ENCODE measurements at places on chromosomes 16 and 17. TPM values are rescaled to one million over a fixed set of nuclear protein-coding genes. Genes with fewer than 3 reads are reported as not detected.

Gene HOXB9
- total RNA-seq = not detected

DNA sequence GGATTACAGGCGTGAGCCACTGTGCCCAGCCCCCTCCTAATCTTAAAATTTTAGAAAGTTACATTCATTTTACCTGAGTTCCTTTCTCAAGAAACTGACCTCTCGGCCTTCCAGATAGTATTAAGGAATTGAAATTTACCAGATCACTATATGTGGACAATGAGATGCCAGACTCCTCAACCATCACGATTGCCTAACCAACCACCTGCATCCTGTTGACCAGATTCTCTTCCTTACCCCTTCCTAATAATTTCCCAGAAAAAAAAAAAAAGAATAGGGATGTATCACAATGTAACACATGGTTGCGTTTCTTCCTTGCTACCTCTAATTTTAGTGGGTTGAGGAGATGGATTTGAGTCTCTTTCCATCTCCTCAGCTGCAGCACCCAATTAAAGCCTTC lies 72.1 kb downstream of the BMERB1 start:
- H3K27me3 ChIP-seq = no peaks in the 10 kb centered on the region
- no peak overlapping the region for H3K4me3 ChIP-seq
- H3K4me1 ChIP-seq = peaks cover 33% of the 10 kb centered on the region
- no peak overlapping the region for H3K27ac ChIP-seq
- no peak for DNase-seq
- no peaks in the 10 kb centered on the region for H3K36me3 ChIP-seq

GRCh38 chr17:75288770-75289114 lies 491 bp downstream of the SLC25A19 start:
- peaks cover 12% of the 10 kb centered on the region for H3K36me3 ChIP-seq
- peaks cover 9% of the 10 kb centered on the region for H3K4me1 ChIP-seq
- H3K27me3 ChIP-seq = no peaks in the 10 kb centered on the region
- H3K4me3 ChIP-seq = peak overlapping the region; percentile 71
- peak overlapping the region; percentile 96 for H3K27ac ChIP-seq

Gene MYH2
- total RNA-seq = 0.34 TPM

DNA sequence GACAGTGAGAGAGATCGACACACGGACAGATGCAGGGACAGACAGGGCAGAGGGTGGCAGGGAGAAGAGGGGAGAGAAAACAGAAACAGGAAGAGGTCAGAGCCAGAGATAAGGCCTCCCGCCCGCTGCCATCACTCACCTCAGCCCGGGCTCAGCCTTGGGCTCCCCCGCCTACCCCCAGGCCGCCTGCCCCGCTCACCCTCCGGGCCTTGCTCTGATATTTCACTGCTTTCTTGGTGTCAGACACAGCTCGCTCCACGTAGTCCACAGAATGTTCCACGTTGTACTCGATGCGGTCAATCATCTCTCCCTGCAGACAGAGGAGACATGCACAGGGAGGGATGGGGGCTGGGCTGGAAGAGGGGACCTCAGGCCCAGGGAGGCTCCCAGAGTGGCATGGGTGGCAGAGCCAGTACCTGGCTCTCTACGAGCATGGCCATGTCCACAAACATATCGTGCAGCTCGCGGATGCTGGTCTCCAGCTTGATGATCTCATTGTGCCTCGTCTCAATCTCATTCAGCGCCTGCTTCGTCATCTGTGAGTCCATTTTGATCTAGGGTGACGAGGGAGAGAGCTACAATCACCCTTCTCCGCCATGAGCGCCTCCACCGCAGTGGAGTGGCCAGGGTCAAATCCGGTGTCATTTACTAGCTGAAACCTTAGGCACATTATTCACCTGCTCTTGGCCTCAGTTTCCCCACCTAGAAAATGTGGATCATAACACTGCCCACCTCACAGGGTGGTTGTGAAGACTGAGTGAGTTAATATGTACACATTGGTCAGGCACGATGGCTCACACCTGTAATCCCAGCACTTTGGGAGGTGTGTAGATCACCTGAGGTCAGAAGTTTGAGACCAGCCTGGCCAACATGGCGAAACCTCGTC lies 8.2 kb downstream of the HSD3B7 start:
- no peak overlapping the region for H3K4me3 ChIP-seq
- no peak for DNase-seq
- H3K27ac ChIP-seq = no peak overlapping the region
- H3K4me1 ChIP-seq = peaks cover 13% of the 10 kb centered on the region
- no peaks in the 10 kb centered on the region for H3K27me3 ChIP-seq

Gene PLD6
- total RNA-seq = 13.7 TPM

GRCh38 chr17:65226227-65226626 lies 89.1 kb downstream of the RGS9 start:
- H3K27me3 ChIP-seq = no peaks in the 10 kb centered on the region
- no peak overlapping the region for H3K27ac ChIP-seq
- H3K36me3 ChIP-seq = no peaks in the 10 kb centered on the region
- H3K4me3 ChIP-seq = no peak overlapping the region
- no peak for DNase-seq

Gene ZNF597
- total RNA-seq = 2.2 TPM

Gene TBC1D3I
- total RNA-seq = not detected

- H3K27me3 ChIP-seq = no peaks in the 10 kb centered on the region
- no peak overlapping the region for H3K27ac ChIP-seq
- H3K36me3 ChIP-seq = no peaks in the 10 kb centered on the region
Observed at GRCh38 chr17:63928172-63928666, 3.9 kb downstream of the CD79B start.

Gene CD300LB
- not detected for total RNA-seq

GRCh38 chr16:10040136-10041080 lies 141.8 kb downstream of the GRIN2A start:
- no peaks in the 10 kb centered on the region for H3K27me3 ChIP-seq
- no peak overlapping the region for H3K27ac ChIP-seq
- H3K4me1 ChIP-seq = peaks cover 18% of the 10 kb centered on the region
- DNase-seq = no peak
- H3K4me3 ChIP-seq = no peak overlapping the region

DNA sequence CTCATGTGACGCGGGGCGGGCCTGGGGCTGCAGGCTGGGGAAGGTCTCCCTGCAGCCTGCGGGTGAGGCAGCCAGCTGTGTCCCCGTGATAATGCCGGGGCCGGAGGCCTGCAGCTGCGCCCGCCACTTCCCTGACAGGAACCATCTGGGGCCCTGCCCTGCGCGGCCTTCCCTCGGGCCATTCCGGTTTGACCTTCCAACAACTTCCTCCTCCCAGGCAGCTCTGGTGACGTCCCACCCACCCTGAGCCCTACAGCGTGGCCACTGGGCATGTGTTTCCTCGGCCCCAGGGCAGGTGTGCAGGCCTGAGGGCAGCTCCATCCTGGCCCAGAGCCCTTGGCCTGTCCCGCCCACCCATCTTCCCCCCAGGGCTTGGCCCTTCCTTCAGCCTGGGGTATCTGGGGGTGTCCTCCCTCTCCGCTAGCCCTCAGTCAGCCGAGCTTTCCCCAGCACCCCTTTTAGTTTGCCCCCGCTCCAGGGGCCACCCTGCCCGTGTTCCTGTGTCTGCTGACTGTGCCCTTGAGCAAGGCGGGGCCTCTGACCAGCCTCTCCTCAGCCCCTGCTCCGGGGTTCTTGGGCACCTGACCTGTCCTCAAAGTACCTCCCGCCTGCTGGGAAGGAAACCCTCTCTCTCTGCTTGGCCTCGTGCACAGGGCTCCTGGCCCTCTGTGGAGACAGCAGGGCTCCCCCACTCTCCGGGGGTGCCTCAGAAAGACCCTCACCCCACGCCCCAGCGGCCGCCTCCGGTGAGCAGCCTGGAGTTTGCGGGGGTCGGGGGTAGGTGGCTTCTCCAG lies at the start of gene CBFA2T3:
Gene CBFA2T3, minus strand, starts transcription at position 190 of the 794 bp plus-strand sequence. CDS start 400 bp downstream, outside the sequence.
- peaks cover 84% of the 10 kb centered on the region for H3K27me3 ChIP-seq
- no peaks in the 10 kb centered on the region for H3K36me3 ChIP-seq
- H3K4me1 ChIP-seq = peaks cover 18% of the 10 kb centered on the region
- no peak within 1 kb of the TSS for H3K27ac ChIP-seq
- peak; percentile 94 for DNase-seq

- DNase-seq = peak; percentile 96
- H3K4me3 ChIP-seq = peak overlapping the region; percentile 8
- no peaks in the 10 kb centered on the region for H3K36me3 ChIP-seq
Observed at GRCh38 chr17:49565948-49566491, 9.7 kb upstream of the NXPH3 start.

DNA sequence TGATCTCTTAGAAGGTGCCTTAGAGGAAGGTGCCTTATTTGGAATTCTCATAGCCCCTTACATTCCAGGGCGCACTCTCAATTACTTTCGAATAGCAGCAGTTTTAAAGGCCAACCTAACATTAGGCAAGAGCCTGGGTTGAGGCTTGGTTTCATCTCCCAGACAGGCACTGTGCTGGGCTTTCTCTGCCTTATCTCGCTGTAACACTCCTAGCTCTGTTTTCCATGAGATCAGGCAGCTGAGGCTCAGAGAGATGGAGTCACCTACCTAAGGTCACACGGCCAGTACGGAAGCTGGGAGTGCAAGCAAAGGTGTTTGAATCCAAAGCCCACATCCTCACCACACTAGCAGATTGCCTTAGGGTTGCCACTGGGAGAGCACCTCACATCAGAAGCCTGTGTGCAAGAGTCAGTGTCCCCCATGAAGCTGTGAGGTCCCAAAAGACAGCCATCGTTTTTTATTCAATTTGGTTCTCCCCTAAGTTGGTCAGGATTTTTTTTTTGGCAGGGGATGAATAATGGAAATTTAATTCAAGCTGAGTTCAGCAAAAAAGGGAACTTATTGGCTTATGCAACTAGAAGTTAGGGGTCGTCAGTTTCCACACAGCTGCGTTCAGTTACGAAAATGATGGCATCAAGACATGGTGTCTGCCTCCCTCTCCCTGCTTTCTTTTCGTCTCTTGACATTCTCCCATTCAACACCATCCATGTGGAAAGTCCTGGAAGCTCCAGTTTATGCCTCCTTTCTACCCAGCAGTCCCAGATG lies 206.4 kb downstream of the KATNIP start:
- no peaks in the 10 kb centered on the region for H3K4me1 ChIP-seq
- DNase-seq = no peak
- H3K27me3 ChIP-seq = no peaks in the 10 kb centered on the region
- H3K4me3 ChIP-seq = no peak overlapping the region
- no peak overlapping the region for H3K27ac ChIP-seq

DNA sequence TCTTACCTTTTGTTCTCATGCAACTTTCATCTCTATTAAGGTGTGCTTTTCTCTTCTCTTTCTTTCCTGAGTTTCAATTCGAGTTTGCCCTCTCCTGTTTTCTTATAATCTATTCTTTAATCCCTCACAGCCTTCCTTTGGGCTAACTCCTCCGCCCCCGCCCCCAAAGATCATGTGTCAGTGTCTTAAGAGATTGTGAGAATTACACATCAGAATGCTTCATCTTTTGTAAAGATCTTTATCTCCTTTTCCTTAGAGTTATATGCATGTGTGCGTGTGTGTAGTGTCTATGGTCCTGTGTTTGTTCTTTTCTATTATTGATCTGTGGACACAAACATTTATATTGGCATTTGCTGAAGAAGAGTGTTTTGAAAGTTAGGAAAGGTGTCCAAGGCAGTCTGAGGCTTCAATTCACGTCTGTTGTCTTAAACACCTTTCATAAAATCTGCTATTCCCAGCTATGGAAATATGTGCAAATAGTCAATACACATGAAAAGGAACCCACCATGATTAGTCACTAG lies 6.1 kb upstream of the ALDH3A2 start:
- peaks cover 19% of the 10 kb centered on the region for H3K4me1 ChIP-seq
- H3K4me3 ChIP-seq = no peak overlapping the region
- no peak for DNase-seq
- H3K36me3 ChIP-seq = no peaks in the 10 kb centered on the region
- no peak overlapping the region for H3K27ac ChIP-seq
